Heart right ventricle (tissue), 16 donors: ENCODE measurements at places on chromosomes 3 and 15. TPM values are rescaled to one million over a fixed set of nuclear protein-coding genes. Genes with fewer than 3 reads are reported as not detected.

SPESP1 gene
- polyA plus RNA-seq: 5.3 TPM

- DNase-seq: no peak
These were observed 8.4 kb upstream of the GP5 start for GRCh38 chr3:194407423-194407822.

DNA sequence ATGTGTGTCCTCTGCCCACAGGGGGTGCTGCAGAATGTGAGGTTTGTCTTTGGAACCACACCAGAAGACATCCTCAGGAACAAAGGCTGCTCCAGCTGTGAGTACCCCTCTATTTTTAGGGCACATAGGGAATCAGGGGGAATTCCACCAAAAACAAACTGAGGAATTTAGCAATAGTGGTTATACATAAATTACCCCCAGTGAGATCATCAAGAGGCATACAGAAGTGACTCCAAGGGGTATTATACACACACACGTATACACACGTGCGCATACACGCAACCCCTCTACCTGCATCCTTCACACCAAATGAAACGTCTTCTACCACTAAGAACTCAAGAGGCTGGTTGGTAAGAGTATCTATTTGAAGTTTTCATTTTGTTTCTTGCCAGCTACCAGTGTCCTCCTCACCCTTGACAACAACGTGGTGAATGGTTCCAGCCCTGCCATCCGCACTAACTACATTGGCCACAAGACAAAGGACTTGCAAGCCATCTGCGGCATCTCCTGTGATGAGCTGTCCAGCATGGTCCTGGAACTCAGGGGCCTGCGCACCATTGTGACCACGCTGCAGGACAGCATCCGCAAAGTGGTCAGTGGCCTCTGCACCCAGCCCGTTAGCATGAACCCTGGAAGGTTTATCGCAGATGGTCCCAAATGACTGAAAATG, 2.9 kb downstream of the THBS1 start:
- no peak for DNase-seq

CSPG4 gene
- 12.1 TPM for polyA plus RNA-seq

- DNase-seq: peak; percentile 14
These were observed 44.4 kb downstream of the AQP9 start for GRCh38 chr15:58182460-58183163.

CCR8 gene
- not detected for polyA plus RNA-seq

- DNase-seq: no peak
These were observed 57.5 kb upstream of the GCNT3 start for GRCh38 chr15:59553879-59554735.

C3orf49 gene
- not detected for polyA plus RNA-seq

DNA sequence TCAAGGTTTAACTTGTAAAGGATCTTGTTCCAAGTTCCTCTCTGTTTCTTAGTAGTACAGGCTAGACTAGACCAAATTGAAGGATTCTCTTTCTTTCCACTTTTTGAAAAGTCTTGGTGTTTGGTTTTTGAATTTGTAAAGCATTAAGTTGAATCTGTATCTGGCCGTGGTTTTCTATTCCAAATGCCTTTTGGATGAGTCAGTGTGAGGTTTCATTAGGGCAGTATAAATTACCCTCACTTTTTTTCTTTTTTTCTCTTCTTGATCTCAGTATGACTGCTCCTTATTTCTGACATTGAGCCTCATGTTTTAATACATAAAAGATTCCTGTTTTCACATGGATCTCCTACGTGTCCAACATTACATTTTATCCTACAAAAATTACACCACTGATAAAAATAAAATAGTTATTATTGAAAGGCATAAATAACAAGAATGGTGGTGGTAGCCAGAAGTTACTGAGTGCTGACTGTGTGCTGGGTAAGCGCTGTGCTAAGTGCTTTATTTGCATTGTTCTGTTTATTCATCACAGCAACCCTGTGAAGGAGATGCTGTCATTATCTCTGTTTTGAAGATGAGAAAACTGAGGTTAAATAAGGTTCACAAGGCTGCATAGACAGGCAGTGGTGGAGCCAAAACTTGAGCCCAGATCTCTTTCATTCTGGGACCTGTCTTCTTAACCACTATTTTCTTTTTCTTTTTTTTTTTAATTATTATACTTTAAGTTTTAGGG, 48.3 kb downstream of the MITF start:
- no peak for DNase-seq

GRCh38 chr3:15694628-15695027, 93.1 kb downstream of the BTD start:
- DNase-seq: no peak

GRCh38 chr3:160828880-160829279, 72.8 kb downstream of the PPM1L start:
- no peak for DNase-seq

ATP10A gene
- 0.88 TPM for polyA plus RNA-seq

FSIP1 gene
- 1.9 TPM for polyA plus RNA-seq

FAM227B gene
- 5.1 TPM for polyA plus RNA-seq

GRCh38 chr3:177647876-177648275, 450.6 kb upstream of the TBL1XR1 start:
- no peak for DNase-seq

RAP2B gene
- 1.3 TPM for polyA plus RNA-seq

DNA sequence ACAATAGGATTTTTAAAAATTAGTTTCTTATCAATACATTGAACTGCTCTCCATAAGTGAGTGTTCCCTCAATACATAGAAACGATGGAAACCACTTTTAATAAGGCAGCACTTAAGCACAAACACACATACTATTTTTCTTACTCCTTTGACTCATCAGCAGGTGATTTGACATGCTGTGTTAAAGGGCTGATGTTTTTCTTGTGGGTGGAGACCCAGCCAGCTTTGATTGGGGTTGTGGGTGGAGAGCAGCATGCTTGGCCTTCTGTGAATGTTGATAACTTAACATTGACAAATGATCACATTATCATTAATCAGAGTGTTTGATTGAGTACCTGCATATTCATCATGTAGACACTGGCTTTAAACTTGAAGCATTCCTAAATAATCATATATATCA, 223.0 kb upstream of the DPH6 start:
- no peak for DNase-seq

GRCh38 chr15:70156671-70157271, 59.1 kb upstream of the TLE3 start:
- peak; percentile 43 for DNase-seq

GRCh38 chr3:116417151-116417550, 28.1 kb downstream of the LSAMP start:
- no peak for DNase-seq

RBM6 gene
- 208 TPM for polyA plus RNA-seq
